Sigmoid colon (tissue), 7 donors: ENCODE measurements at places on chromosomes 6 and 20. TPM values are rescaled to one million over a fixed set of nuclear protein-coding genes. Genes with fewer than 3 reads are reported as not detected.

RBM24 gene
- 34.1 TPM for total RNA-seq

BFSP1 gene
- total RNA-seq, result 3.6 TPM

DEFB112 gene
- not detected for total RNA-seq

GZF1 gene
- total RNA-seq, result 17.1 TPM

PKIG gene
- 349 TPM for total RNA-seq

NKAIN4 gene
- 0.95 TPM for total RNA-seq

RBBP8NL gene
- total RNA-seq, result not detected

TRIM40 gene
- not detected for total RNA-seq

SLC24A3 gene
- 19.4 TPM for total RNA-seq

ECT2L gene
- total RNA-seq, result not detected

TRIM31 gene
- total RNA-seq, result 0.36 TPM

CASP8AP2 gene
- 21.4 TPM for total RNA-seq

RCAN2 gene
- total RNA-seq, result 22.7 TPM

MROH8 gene
- 1.8 TPM for total RNA-seq

GRCh38 chr6:135093578-135093977, 39.0 kb upstream of the HBS1L start:
- no peak overlapping the region for H3K4me3 ChIP-seq
- H3K4me1 ChIP-seq, result no peaks in the 10 kb centered on the region
- DNase-seq, result no peak
- H3K27me3 ChIP-seq, result no peaks in the 10 kb centered on the region
- no peaks in the 10 kb centered on the region for H3K36me3 ChIP-seq

- peak overlapping the region; percentile 64 for H3K4me3 ChIP-seq
- no peak for DNase-seq
- H3K27ac ChIP-seq, result peak overlapping the region; percentile 92
- H3K36me3 ChIP-seq, result no peaks in the 10 kb centered on the region
- H3K27me3 ChIP-seq, result no peaks in the 10 kb centered on the region
Observed at GRCh38 chr6:11230158-11231107, 2.0 kb downstream of the NEDD9 start.

DNA sequence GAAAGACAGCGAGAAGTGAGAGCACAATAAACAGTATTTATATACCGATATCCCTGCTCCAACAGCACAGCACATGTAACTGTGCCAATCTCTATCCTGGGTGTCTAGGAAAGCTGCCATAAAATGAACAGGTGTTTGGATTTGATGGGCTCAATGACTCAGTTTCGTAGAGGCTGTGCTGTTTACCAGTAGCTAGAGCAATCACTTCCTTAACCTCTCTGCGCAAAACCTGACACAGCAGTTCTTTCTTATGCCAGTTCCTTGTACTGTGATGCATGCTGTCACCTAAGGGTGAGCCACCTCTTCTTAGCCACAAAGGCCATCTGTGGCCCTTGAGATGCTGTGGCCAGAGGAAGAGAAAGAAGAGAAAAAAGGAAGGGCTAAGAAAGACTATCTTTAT, 59.3 kb downstream of the SHPRH start:
- no peak overlapping the region for H3K4me3 ChIP-seq
- no peak for DNase-seq
- H3K27me3 ChIP-seq, result no peaks in the 10 kb centered on the region
- peaks cover 24% of the 10 kb centered on the region for H3K36me3 ChIP-seq

DNA sequence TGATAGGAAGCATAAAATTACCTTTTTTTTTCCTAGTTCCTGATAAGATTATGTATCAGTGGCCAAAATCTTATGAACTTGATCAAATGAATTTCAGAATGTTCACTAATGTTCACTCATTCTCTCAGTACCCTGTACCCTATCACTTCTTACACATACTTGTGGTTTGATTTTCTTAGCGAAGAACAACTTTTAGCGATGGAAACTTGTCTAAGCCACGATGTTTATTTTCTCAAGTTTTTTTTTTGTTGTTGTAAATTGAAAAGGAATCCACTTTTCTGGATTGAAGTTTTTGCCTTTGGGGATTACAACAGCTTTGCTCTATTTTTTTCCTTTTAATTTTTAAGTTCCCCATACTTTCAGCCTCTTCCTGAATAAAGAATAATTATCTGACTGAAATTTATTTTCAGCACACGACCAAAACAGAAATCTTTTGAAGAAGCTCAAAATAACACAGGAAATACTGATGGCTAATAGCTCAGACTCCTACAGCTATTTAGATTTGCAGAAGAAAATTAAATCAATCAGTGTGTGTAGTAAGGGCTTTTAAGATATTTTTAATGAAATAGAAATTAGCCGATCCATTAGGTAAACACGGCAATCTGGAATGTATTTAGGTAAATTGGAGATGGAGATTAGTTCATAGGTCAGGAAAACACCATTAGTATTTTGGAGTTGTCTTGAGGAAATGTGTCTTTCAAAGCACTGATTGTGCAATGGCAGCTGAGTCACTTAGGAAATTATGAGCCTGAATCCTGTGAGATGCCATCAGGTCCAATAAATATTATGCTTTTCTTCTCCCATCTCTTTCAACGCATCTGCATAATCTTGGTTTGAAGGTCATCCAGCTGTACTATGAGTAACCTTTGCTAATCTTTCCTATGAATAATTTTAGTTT, 217.5 kb downstream of the GJA1 start:
- no peaks in the 10 kb centered on the region for H3K36me3 ChIP-seq
- H3K4me3 ChIP-seq, result no peak overlapping the region
- no peaks in the 10 kb centered on the region for H3K4me1 ChIP-seq

- H3K27me3 ChIP-seq, result no peaks in the 10 kb centered on the region
- no peak for DNase-seq
- no peak within 1 kb of the TSS for H3K4me3 ChIP-seq
- H3K36me3 ChIP-seq, result no peaks in the 10 kb centered on the region
Observed at GRCh38 chr6:117425431-117426153, at the start of gene ROS1. TSS of gene ROS1 (minus strand) at chr6:117425942. CDS start at chr6:117425656, 286 bp downstream.

- H3K36me3 ChIP-seq, result no peaks in the 10 kb centered on the region
- H3K27ac ChIP-seq, result no peak overlapping the region
- no peaks in the 10 kb centered on the region for H3K27me3 ChIP-seq
- DNase-seq, result no peak
- H3K4me3 ChIP-seq, result no peak overlapping the region
- no peaks in the 10 kb centered on the region for H3K4me1 ChIP-seq
Observed at GRCh38 chr20:14062786-14063185, 67.5 kb downstream of the MACROD2 start.

DNA sequence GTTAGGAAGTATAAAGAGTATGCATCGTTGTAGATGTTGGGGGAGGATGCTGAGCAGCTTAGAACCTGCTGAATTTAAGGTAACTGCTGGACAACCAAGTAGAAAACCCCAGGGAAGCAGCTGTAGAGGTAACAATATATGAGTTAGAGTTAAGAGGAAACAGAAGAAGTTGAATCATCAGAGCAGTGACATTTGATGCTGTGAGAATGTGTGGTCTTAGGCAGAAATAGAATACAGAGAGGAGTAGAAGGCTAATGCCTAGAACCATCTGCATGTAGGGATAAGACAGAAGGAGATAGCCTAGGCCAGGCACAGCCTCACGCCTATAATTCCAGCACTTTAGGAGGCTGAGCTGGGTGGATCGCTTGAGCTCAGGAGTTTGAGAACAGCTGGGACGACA, 22.6 kb upstream of the DYNLRB1 start:
- no peaks in the 10 kb centered on the region for H3K4me1 ChIP-seq
- peaks cover 9% of the 10 kb centered on the region for H3K36me3 ChIP-seq
- H3K27me3 ChIP-seq, result no peaks in the 10 kb centered on the region
- DNase-seq, result no peak
- no peak overlapping the region for H3K4me3 ChIP-seq

- H3K27ac ChIP-seq, result no peak overlapping the region
- H3K27me3 ChIP-seq, result no peaks in the 10 kb centered on the region
- H3K36me3 ChIP-seq, result no peaks in the 10 kb centered on the region
- no peak overlapping the region for H3K4me3 ChIP-seq
Observed at GRCh38 chr6:16898640-16899396, 137.6 kb upstream of the ATXN1 start.

- no peak overlapping the region for H3K4me3 ChIP-seq
- no peaks in the 10 kb centered on the region for H3K27me3 ChIP-seq
- no peaks in the 10 kb centered on the region for H3K4me1 ChIP-seq
- DNase-seq, result no peak
- H3K36me3 ChIP-seq, result no peaks in the 10 kb centered on the region
- no peak overlapping the region for H3K27ac ChIP-seq
Observed at GRCh38 chr6:133340557-133340956, 99.4 kb downstream of the EYA4 start.

GRCh38 chr6:82507112-82507511, 143.5 kb downstream of the TPBG start:
- H3K4me3 ChIP-seq, result no peak overlapping the region
- H3K36me3 ChIP-seq, result no peaks in the 10 kb centered on the region
- no peaks in the 10 kb centered on the region for H3K27me3 ChIP-seq
- H3K4me1 ChIP-seq, result no peaks in the 10 kb centered on the region
- no peak overlapping the region for H3K27ac ChIP-seq
- DNase-seq, result no peak

- no peak within 1 kb of the TSS for H3K27ac ChIP-seq
- DNase-seq, result no peak
- peaks cover 2% of the 10 kb centered on the region for H3K27me3 ChIP-seq
- H3K36me3 ChIP-seq, result no peaks in the 10 kb centered on the region
- no peaks in the 10 kb centered on the region for H3K4me1 ChIP-seq
Observed at GRCh38 chr6:127518710-127519468, at the start of gene MTCL3. TSS of gene MTCL3 (minus strand) at chr6:127519335.

DNA sequence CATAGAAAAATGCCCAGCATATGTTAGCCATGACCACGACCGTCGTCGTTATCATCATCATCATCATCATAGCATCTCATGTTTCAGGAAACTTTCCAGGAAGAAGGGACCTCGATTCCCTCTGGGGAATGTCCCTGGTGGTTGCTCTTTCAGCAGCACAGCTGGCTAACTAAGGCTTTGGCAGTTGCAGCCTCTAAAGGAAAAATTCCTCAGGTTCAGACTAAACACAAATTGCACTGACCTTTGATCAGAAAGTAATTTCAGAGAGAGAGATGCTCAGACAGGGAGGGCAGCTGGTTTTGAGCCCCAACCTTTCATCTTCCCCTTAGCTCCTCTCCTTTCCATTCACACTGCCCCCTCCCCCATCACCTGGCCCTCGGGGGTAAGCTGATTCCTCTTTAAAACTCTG, 5.6 kb upstream of the CFB start:
- H3K4me1 ChIP-seq, result peaks cover 7% of the 10 kb centered on the region
- no peak for DNase-seq
- H3K27ac ChIP-seq, result no peak overlapping the region
- no peaks in the 10 kb centered on the region for H3K36me3 ChIP-seq

- H3K36me3 ChIP-seq, result no peaks in the 10 kb centered on the region
- no peak for DNase-seq
- no peaks in the 10 kb centered on the region for H3K27me3 ChIP-seq
- H3K4me3 ChIP-seq, result no peak overlapping the region
- H3K27ac ChIP-seq, result no peak overlapping the region
- H3K4me1 ChIP-seq, result no peaks in the 10 kb centered on the region
Observed at GRCh38 chr6:98124171-98124570, 710.2 kb upstream of the POU3F2 start.

DNA sequence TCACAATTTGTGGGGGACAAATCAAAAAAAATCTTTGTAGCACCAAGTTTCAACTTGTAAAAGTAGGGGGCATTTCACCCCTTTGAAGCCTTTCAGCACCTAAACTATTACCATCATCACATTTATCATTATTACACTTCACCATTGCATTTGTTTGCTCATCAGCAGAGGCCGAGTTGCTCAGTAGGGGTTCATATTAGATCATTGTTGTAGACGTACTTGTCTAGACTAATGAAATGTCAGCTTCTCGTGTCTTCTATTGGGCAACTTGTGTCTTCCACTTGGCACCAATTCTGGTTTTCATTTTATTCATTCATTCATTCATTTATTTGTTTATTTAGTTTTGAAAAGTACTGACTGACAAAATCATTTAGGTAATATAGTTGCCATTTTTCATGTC, 338.3 kb upstream of the KCNQ5 start:
- no peaks in the 10 kb centered on the region for H3K4me1 ChIP-seq
- H3K36me3 ChIP-seq, result no peaks in the 10 kb centered on the region
- no peak overlapping the region for H3K4me3 ChIP-seq
- no peak overlapping the region for H3K27ac ChIP-seq

GRCh38 chr20:32451682-32452461, 93.7 kb downstream of the ASXL1 start:
- H3K27ac ChIP-seq, result no peak overlapping the region
- H3K27me3 ChIP-seq, result no peaks in the 10 kb centered on the region
- H3K4me3 ChIP-seq, result no peak overlapping the region

- no peak for DNase-seq
- H3K27me3 ChIP-seq, result no peaks in the 10 kb centered on the region
- no peak overlapping the region for H3K27ac ChIP-seq
- no peaks in the 10 kb centered on the region for H3K4me1 ChIP-seq
- no peak overlapping the region for H3K4me3 ChIP-seq
Observed at GRCh38 chr6:44169154-44169553, 10.5 kb downstream of the CAPN11 start.

DNA sequence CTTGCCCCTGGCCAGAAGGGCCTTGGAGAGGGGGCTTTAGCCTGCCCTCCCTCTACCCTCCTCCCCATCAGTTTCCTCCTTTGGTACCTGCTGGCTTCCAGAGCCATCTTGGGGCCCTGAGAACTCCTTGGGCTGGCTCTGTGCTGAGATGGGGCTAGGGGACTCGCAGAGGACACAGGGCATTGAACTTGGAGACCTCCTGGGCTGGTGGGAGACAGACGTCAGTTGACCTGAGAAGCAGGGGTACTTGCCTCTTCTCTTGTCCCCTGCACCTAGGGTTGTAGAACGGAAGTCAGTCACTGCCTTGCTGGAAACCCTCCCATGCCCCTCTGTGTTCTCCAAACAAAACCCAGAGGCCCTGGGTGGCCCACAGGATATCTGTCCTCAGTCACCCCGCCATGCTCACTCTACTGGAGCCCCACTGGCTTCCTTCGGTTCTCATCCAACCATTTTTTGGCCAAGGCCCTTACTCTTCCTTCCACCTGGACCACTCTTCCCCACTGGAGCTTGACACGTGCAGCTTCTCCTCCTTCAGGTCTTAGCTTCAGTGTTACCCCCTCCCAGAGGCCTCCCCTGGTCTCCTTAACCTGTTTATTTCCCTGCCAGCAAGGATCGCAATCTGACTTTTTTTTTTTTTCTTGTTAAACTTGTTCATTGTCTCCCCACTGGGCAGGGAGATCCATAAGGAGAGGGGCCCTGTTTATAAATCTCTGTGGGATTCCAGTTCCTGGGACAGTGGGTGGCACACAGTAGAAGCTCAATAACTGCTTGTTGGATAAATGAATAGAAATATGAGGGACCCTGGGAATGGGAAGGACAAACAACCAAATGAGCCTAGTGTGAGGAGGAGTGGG, 971 bp downstream of the RBCK1 start:
- no peaks in the 10 kb centered on the region for H3K27me3 ChIP-seq
- no peak for DNase-seq
- peak overlapping the region; percentile 94 for H3K27ac ChIP-seq
- H3K4me1 ChIP-seq, result peaks cover 33% of the 10 kb centered on the region

GRCh38 chr6:164164876-164165275, 750.4 kb downstream of the QKI start:
- no peak overlapping the region for H3K4me3 ChIP-seq
- no peaks in the 10 kb centered on the region for H3K4me1 ChIP-seq

- peaks cover 53% of the 10 kb centered on the region for H3K4me1 ChIP-seq
- peak within 1 kb of the TSS; percentile 99 for H3K27ac ChIP-seq
- peaks cover 27% of the 10 kb centered on the region for H3K36me3 ChIP-seq
- DNase-seq, result peak; percentile 99
- no peaks in the 10 kb centered on the region for H3K27me3 ChIP-seq
- H3K4me3 ChIP-seq, result peak within 1 kb of the TSS; percentile 80
Observed at GRCh38 chr6:73520688-73521350, at the start of gene EEF1A1. TSS of gene EEF1A1 (minus strand) at chr6:73521032. CDS start at chr6:73520026, 1,006 bp downstream.

GRCh38 chr20:23403751-23404150, 17.5 kb downstream of the NAPB start:
- H3K4me1 ChIP-seq, result peaks cover 12% of the 10 kb centered on the region
- no peaks in the 10 kb centered on the region for H3K36me3 ChIP-seq
- DNase-seq, result no peak

GRCh38 chr6:14086701-14087100, 30.9 kb upstream of the CD83 start:
- H3K36me3 ChIP-seq, result no peaks in the 10 kb centered on the region
- H3K27me3 ChIP-seq, result no peaks in the 10 kb centered on the region
- no peaks in the 10 kb centered on the region for H3K4me1 ChIP-seq
- no peak overlapping the region for H3K27ac ChIP-seq
